ENCODE measurements at places on chromosomes 16 and 17. TPM values are rescaled to one million over a fixed set of nuclear protein-coding genes. Genes with fewer than 3 reads are reported as not detected.

The AP1G1 gene
- 117 TPM for total RNA-seq

The SLFN12L gene
- total RNA-seq, result 5.6 TPM

The TMC8 gene
- total RNA-seq, result 18.2 TPM

The RTN4RL1 gene
- 6.7 TPM for total RNA-seq

The PRR29 gene
- 3.5 TPM for total RNA-seq

GRCh38 chr16:85081038-85081437, 31.2 kb downstream of the CIBAR2 start:
- DNase-seq, result no peak

- DNase-seq, result no peak
Observed at GRCh38 chr17:73746314-73747073, 102.2 kb upstream of the SDK2 start.

GRCh38 chr17:18176176-18176575, 7.5 kb upstream of the ALKBH5 start:
- no peak for DNase-seq

- DNase-seq, result no peak
Observed at GRCh38 chr17:72518753-72519597, 398.2 kb downstream of the SOX9 start.

DNA sequence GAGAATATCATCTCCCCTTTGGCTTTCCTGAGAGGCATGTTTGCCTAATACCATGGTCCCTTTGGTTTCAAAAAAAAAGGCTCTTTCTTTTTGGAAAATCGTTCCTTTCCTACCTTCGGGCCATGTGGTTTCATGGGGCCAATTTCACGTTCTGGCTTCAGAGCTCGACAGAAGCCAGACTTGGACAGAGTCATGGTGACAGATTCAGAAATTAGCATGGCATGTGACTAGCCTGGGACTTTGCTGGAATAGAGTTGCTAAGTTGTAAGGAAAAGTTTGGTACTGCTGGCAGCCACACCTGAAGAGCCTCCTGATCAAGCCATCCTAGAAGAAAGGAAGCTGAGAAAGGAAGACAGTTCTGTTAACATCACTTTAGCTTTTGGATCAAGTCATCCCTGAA, 2.4 kb upstream of the VWA3A start:
- no peak for DNase-seq

GRCh38 chr17:69593716-69594115, 179.2 kb downstream of the MAP2K6 start:
- DNase-seq, result no peak

Measured in ureter (tissue), 1 donor.